ENCODE measurements at places on chromosomes 5 and 9.

DNA sequence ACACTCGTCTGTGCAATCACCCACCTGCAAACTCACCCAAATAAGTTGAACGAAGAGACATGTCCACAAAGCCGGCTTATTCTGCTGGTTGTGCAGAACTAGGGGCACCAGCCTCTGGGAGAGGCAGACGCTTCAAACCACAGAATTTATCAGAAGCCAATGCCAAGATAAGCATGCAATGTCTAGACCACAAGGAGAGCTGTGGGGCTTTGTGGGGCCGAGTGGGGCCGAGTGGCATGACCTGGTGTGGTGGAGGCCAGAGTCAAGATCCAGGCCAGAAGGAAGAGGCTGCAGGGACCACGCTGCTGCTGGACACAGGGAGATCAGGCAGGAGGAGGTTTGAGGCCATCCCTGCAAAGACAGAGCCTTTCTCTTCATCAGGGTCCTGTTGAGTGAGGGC, 259.0 kb downstream of the IRX2 start:
- no peak for DNase-seq

GRCh38 chr9:34611251-34611810, 566 bp downstream of the RPP25L start:
- DNase-seq, result no peak

DNA sequence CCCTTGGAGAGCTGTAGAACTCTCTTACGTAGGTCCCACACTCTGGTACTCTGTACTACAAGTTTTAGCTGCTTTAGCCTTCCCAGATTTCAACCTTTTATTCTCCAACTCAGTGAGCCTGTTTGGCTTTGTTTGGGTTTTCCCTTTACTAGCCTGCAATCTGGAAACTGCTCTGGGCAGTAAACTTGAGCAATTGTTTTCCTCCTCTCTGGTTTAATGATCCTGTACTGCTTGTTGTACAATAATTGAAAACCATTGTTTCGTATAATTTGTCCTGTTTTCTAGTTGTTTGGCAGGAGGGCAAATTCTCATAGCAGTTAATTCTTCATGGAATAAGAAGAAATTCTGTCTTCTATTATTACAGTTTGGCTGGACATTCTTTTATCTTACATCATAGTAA, 62.8 kb upstream of the TLX3 start:
- DNase-seq, result no peak

DNA sequence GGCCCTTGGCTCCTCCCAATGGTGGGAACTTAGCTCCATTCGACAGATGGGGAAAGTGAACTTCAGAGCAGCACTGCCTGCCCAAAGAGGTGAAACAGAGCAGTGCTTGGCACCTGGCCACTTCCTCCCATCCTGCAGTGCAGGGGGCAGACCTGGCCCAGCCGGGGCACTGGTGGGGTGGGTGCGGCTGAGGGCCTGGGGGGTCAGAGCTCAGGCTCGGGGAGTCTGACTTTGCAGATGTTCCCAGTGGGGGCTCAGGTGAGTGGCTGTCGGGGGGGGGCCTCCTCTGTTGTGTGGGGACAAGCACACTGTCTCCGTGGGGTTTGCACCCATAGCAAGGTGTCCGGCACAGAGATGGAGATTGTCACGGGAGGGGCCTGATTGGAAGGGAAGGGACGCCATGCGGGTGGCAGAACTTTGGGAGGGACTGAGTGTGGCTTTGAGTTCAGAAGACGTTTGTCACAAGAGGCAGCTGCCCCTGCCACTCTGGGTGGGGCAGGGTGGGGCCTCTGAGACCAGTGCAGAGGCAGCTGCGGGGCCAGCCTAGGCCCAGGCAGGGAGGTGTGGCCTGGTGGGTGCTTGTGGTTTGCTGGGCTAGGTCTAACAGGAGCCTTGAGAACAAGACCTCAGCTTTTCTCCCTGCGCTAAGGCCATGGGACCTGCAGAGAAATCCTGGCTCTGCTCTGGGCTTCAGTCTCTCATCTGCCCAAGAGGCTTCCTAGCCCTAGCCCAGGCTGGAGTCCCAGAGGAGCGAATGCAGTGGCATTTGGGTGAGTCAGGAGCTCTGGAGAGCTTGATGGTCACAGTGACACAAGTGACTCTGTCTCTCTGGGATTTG, 2.5 kb downstream of the MYMK start:
- DNase-seq, result no peak

DNA sequence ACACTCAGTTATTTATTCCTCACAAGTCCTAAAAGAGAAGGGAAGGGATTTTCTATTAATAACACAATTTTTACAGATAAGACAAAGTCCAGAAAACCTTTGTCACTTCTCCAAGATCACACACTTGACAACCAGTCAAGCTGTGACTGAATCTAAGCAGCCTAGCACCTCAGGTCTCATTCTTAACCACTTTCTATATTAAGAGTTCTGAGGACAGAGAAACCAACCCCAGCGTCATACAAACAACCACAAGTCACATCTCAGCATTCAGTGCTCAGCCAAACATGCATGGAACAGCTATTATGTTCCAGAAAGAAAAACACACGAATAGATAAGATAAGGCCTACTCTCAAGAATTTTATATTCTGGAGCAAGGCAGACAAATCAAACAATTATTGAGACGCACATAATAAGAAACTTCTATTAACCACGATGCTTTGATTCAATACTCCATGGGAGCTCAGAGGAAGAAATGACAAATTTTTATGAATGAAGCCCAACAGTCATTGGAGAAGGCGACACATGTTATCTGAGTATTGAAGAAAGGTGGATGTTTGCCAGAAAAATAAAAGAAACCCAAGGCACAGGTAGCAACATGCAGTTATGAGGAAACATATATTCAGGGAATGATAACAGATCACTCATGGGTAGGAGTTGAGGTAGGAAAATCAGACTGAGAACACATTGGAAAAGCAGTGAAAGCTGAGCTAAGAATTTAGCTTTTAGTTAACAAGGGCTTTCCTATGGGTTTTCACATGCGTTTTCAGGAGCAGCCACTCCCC, 113.1 kb downstream of the HTR4 start:
- DNase-seq, result no peak

- no peak for DNase-seq
Observed at GRCh38 chr5:96487859-96488258, 54.8 kb upstream of the PCSK1 start.

DNA sequence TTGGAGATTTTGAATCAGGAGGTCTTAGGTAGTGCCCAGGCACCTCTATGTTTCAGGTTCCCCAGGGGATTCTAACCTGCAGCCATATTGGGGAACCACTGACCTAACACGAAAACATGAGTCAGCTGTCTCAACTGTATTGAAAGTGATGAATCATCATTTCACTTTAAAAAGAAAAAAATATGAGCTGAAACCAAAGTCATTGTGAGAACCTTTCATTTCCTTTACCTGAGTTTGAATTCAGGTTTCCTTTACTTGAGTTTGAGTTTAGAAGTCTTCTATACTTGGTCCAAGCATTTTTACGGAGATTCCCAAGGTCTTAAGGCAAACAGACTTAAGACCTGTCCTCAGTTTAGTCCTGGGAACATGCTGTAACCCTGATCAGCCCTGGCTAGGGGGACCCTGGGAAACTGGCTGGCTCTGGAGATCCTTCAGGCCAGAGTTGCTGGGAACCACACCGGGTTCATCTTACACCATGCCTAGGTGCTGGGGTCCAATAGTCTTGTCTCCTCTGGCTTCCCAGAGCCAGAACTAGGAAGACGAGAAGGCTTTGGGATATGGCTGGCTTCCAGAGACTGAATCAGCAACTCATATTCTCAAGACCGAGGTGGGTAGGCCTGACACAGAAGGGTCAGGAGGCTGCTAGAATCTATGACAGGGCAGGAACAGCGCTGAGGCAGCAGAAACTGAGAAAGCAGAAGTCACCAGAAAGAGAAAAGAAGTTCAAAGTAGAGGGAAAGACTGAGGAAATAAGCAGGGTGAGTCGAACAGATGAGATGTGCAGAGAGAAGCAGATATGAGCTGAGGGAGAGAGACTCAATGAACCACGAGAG, 16.4 kb upstream of the PDCD1LG2 start:
- no peak for DNase-seq

GRCh38 chr5:59296317-59297264, 596.9 kb downstream of the PDE4D start:
- DNase-seq, result peak; percentile 41

GRCh38 chr5:64622991-64623390, 67.3 kb upstream of the SHISAL2B start:
- no peak for DNase-seq

DNA sequence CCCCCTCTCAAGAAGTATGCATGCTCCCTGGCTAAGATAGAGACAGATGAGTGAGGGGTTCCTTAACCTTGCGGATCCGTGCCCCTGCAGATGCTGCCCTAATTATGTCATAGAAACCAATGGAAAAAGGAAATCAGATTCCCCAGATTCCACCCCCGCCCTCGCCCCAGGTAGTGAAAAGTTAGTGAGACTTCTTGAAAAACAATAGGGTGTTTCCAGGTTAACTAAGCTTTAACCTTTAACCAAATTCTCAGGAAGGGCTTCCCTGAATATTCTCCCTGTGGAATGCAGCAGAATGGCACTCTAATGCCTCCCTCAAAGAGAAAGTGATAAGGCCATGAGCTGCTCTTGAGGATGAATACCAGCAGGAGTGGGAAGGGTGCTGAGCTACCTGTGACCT, 116.0 kb upstream of the RANBP3L start:
- no peak for DNase-seq

DNA sequence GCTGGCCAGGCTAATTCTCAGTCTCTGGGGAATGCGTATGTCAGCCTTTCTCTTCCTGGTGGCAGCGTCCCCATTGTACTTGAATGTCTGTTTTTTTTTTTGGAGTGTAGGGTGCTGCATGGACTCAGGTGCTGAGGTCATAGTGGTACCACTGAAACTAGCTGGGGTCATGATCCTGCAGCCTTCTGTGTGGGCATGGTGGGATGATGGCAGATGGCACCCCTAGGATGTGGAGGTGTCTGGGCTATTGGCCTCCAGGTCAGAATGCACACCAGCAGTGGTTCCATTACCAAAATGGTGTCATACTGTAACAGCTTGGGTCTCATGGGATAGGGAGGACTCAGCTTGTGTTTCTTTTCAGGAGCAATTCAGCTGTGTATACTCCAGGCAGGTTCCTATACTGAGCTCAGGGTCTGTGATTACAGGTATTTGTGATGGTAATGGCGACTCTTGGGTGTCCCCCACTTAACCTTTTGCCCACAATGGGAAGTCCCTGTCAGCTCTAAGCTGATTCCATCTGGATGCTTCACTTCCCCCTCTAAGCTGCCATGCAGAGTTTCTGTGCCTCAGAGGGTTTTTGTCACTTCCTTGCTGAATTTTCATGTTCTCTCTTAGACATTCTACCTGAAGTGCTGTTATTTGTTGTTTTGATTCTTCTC, 17.9 kb downstream of the HSD17B4 start:
- no peak for DNase-seq

- no peak for DNase-seq
Observed at GRCh38 chr5:79837761-79838551, 148.3 kb downstream of the CMYA5 start.

- DNase-seq, result no peak
Observed at GRCh38 chr5:177142098-177142611, 8.6 kb downstream of the NSD1 start.

DNA sequence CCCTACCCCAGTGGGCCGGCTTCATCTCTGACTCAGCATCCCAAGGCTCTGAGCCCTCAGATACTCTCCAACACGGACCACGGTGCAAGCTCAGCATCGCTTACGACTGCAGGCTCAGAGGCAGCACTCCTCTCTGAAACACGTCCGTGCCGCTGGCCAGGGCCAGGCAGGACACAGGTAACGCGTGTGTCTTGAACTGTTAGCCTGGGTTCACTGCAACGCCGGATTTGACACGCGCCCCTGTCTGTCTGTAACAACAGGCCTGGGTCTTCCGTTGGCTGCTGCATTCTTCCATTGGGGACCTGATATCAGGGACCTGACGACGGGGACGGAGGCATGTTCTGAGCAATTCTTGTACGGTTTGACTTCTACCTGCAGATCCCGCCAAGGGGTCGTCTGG, 6.4 kb downstream of the SLC6A3 start:
- no peak for DNase-seq

GRCh38 chr9:83267741-83268140, 204.8 kb upstream of the RASEF start:
- DNase-seq, result no peak

GRCh38 chr9:130078547-130078946, 24.8 kb downstream of the GPR107 start:
- DNase-seq, result no peak

DNA sequence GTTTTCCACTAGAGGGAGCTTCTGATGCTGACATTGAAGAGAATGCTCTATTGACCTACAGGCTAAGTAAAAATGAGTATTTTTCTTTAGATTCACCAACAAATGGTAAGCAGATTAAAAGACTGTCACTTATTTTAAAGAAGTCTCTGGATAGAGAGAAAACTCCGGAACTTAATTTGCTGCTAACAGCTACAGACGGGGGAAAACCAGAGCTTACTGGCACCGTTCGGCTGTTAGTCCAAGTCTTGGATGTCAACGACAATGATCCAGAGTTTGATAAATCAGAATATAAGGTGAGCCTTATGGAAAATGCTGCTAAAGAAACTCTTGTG, 764 bp downstream of the PCDHA11 start:
- DNase-seq, result no peak

- no peak for DNase-seq
Observed at GRCh38 chr5:76744632-76745031, 28.7 kb downstream of the F2R start.

DNA sequence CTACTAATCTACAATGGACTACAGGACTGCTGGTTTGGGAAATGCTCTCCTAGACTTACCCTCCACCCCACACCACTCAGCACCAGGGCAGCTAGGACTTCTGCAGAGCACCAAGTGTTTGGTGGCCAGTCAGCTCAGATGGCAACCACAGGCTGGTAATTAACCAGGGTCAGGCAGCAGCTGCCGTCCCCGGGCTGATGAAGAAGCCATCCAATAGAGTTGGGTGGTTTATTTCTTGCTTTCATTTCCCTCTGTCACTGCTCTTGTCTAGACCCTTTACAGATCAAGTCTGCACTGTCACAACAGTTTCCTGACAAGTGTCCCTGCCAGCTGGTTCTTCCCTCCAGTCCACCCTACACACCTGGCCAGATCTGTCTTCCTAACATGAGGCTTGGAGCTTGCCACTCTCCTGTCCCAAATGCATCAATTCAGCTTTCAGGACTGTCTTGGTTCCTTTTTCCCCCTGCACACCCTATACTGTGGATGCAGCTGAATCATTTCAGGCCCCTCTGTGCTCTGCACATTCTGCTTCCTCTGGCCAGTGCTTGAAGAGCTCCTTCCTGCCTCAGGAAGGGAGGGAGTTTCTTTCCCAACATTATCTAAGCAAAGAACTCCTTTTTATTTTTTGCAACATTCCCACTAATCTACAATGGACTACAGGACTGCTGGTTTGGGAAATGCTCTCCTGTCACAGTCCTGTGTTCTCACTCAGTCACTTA, 30.2 kb upstream of the HSPA9 start:
- no peak for DNase-seq

- DNase-seq, result no peak
Observed at GRCh38 chr9:115972843-115973595, 180.6 kb upstream of the PAPPA start.

GRCh38 chr5:170280011-170280493, 17.5 kb downstream of the LCP2 start:
- no peak for DNase-seq

DNA sequence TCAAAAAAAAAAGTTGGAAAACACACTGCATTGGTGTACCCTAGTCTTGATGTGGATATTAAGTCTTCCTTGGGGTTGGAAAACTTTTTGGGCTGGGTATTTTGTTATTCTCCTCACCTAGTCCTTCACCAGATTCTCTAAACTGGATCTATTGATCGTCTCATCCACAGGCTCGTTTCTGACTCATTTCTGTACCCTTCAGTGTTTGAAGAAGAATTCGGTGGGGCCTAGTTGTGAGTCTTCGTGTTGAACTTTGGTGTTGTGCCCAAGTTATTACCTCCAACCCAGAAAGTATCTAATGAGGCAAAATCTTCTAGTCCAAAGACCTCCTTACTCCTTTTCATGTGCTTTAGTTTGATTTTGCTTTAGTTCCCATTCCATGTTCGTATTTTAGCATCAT, 1.6 kb downstream of the NFX1 start:
- no peak for DNase-seq

Measured in DMS 273 treated with DMSO at 0.1 percent for 48 hours (cell line).